NCI-H2029 treated with DMSO at 0.1 percent for 48 hours (cell line): ENCODE measurements at places on chromosomes 11 and 22.

DNA sequence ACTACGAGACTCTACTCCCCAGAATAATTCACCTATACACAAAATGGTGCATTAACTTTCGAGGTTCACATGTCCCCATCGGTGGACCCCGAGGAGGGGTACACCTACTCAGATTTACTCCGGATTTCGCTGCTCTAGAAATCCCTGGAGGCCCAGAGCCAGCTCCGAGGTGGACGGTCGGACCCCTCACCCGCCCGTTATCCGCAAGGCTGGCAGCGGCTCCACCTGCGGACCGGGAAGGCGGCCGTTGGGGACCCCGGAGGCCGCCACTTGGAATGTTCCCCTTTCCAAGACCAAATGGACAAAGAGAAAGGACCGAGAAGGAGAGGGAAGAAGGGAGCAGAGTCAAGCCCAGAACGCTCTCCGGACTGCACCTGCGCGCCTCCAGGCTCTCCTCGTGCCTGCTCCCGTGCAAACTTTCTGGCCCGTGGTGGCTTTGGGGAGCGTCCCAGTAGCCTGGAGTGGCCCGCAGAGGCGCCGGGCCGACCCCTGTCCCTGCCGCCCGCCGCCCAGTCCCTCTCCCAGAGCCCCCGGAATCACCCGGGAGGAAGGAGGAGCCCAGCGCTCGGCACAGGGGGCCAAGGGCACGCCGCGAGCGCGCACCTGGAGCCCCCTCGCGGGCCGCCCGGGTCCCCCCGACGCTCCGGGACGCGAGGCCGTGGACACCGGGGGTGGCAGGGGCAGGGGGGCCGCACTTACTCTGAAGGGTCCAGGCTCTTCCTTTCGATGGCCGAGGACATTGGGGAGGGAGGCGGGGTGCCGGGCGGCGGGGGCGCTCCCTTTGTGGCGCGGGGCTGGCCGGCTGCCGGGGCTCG, 23.0 kb downstream of the LMO2 start:
- DNase-seq, result no peak

DNA sequence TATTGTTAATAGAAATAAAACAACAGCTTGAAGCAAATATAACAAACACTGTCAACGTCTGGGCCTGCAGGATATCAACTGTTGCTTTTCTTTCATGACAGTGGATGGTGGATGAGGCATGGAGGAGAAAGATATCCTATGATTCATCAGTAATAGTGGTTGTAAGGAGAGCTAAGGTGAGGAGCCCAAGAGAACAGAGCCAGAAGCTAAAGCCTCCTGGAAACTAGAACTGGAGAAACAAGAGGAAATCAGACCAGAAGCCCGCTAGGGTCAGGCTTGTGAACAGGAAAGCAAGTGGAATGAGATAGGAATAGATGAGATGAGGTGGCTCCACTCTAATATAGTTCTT, 37.7 kb upstream of the MMP12 start:
- DNase-seq, result no peak

- no peak for DNase-seq
Observed at GRCh38 chr11:130300567-130300966, 14.2 kb downstream of the ZBTB44 start.

DNA sequence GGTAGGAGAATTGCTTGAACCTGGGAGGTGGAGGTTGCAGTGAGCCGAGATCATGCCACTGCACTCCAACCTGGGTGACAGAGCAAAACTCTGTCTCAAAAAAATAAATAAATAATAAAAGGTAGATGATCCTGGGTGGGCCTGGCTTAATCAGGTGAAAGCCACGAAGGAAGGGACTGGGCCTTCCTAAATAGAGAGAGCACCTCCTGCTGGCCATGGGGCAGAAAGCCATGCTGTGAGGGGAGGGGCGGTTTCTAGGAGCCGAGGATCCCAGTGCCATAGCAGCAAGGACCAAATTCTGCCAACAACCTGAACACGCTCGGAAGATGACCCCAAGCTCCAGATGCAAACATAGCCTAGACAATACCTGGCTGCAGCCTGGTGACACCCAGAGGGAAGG, 24.5 kb upstream of the DGKZ start:
- DNase-seq, result no peak

DNA sequence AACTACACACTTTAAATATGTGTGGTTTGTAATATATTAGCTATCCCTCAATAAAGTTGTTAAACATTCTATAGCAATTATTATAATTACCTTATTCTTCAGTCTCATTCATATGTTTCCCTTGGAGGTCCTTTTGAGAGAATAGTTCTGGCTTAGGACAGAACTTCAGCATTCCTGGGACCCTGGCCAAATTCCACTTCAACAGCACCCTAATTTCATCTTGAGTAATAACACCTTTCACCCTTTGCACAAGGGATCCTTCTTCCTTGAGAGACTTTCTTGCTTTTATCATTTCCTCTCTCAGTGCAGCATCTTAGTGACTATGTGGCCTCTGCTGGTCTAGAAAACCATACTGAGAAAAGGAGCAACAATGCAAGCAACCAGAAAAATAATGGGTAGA, 255.9 kb downstream of the C11orf87 start:
- DNase-seq, result no peak

- no peak for DNase-seq
Observed at GRCh38 chr11:16326679-16327297, 29.6 kb downstream of the SOX6 start.
